Stimulated activated CD8-positive, alpha-beta memory T cell treated with anti-CD3 and anti-CD28 coated beads, Interleukin-4, amount 100 ng/mL, for 1 hour (primary cell): ENCODE measurements at places on chromosomes 1 and 21.

GRCh38 chr1:99137554-99138206 is 126.6 kb upstream of the PLPPR4 start:
- no peak for DNase-seq

- no peak for DNase-seq
Measured at GRCh38 chr1:145936247-145936646, 9.0 kb upstream of the RBM8A start.

DNA sequence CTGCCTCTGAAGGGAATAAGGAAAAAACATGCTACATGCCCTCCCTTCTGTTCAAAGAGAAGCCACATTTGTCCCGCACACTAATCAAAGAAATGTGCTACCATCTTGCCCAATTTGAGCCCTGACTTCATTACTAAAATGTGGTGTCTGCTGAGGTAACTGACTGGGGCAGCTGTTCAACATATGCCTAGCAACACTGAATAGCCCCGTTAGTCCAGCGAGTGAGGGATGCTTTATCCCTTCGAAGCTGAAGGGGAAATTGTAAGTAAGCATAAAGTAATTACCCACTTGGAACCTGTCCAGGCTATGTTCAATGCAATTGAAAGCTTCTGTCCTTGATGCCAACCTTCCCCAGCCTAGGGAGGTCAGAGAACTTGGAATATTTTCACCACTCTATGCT is 310.6 kb downstream of the SEC16B start:
- DNase-seq = no peak

- DNase-seq = no peak
Measured at GRCh38 chr21:15301014-15301413, 236.2 kb upstream of the NRIP1 start.

DNA sequence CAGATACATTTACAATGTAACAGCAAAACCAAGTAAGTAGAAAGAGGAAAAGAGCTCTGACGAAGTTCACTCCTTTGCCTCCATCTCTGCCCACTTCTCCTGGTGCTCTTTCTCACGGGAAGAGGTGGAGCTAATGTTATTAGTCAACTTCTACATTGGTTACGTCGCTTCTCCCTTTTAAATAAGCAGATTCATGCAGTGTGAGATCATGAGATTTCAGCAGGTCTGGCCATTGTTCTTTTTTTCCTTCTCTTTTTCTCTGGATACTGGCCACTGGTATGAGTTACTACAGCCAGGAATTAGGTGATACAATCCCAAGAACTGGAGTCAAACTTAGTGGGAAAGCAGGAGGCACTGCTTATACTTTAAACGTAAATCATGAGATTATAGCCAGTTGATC is 207.1 kb downstream of the AKT3 start:
- no peak for DNase-seq

DNA sequence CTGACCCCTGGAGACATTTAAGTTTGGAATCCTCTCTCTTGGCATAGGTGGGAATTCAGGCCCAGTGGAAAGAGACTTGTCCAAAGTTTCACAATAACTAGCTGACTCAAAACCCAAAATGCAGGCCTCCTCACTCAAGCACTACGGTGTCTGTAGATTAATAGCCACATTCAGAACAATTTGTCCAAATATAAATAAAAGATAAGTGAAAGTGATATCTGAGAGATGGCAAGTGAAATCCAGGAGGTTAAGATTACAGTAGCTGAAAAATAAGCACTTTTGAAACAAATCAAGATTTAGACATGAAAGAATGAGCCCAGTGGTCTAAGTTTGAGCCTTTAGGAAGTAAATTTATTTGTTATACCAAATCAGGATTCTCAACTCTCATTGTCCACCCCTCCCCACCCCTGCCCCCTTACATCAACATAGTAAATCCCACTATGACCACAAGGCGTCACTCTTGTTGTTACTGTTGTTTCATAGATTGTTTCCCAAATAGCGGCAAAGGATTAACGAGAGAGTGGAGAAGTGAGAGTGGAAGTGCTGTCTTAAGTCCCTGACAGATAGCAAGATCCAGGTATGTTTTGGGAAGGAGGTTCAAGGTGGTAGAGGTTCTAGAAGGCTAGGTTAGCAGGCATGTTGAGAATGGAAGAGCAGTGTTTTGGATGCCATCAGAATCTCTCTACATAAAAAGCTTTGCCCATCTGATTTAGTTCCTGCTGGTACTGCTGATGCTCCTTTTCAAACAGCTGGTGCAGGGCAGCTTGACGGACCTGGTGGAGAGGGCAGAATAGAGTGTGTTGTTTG is 7.1 kb upstream of the TPM3 start:
- DNase-seq = peak; percentile 11

GRCh38 chr1:154784924-154785531 is 85.1 kb downstream of the KCNN3 start:
- no peak for DNase-seq

DNA sequence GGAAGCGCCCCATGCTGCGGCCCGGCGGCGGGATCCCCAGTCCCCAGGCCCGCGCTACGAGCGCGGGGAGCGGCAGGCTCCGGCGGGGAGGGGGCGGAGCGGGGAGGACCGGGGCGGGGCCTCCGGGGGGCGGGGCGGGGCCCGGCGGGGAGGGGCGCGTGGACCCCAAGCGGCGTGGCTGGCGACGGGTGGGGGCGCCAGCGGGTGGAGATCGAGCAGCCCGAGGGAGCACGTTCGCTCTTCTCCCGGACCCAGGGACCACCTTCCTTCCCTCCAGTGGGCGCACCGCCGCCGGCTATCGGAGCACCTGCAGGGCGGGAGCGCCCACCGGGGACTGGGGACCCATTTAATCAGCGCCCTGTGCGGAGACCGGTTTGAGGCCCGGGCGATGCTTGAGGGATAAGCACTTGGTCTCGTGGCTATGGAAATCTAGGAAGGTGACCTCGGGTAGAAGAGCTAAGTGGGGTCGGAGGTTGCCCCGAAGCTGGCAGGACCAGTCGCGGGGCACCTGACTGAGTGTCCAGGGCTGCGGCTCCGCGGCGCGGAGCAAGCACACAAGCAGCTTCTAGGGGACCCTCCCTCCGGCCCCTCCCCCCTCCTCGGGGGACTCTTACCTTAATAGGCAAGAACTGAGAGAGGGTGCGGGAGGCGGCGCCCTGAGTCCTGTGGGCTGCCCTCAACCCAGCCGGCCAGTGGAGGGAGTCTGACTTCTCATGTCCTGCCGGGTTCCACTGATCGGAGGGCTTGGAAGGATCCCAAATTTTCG is at the start of gene TSPAN2:
Gene TSPAN2, minus strand, starts transcription at position 84 of the 766 bp plus-strand sequence. Its CDS starts 71 bp downstream, at position 13.
- peak; percentile 41 for DNase-seq

- no peak for DNase-seq
Measured at GRCh38 chr21:45050345-45050796, 24.0 kb upstream of the ADARB1 start.

DNA sequence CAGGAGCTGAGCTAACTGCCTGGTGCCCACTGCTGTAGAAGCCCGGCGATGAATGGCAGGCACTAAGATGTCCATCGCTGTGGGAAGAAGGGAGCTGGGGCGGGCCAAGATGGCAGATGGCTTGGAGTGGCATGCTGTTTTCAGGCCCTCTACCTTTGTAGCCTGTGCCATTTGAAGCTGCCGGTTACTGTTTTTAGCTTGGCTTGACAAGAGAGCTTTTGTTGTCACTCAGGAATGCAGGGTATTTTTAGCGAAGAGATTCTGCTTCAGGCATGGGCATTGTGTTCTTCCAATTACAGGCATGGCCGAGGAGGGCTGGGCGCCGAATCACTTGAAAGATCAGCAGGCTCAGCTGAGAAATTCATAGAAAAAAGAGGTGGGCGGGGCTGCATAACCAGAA is 348.7 kb downstream of the RPS6KC1 start:
- DNase-seq = no peak

- no peak for DNase-seq
Measured at GRCh38 chr1:28129150-28129549, 40.7 kb upstream of the EYA3 start.

DNA sequence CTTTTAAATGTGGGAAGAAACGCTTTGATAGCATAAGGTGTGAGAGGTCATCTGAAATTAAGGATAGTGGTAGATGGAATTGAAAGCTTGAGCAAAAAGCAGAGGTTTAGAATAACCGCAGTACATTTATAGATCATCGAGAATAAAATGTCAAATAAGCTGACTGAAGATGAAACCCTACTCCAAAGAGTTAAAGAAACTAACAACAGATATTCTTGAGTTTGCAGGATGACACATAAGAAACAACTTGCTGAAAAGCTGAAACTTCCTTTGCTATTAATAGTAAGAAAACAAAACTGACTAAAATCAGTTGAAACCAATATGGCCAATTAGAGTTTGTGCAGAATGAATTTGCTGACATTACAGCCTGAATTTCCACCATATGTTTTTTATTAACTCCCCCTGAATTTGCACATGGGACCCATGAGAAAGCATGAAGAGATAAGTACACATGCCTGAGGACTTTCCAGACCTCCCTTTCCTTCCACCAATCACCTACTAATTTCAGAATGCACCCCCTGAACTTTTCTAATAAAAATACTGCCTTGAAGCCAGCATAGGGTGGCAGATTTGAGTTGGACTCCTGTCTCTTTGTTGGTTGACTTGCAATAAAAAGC is 1.7 kb upstream of the C1orf185 start:
- no peak for DNase-seq

GRCh38 chr1:43557744-43558245 is 27.1 kb downstream of the PTPRF start:
- no peak for DNase-seq

DNA sequence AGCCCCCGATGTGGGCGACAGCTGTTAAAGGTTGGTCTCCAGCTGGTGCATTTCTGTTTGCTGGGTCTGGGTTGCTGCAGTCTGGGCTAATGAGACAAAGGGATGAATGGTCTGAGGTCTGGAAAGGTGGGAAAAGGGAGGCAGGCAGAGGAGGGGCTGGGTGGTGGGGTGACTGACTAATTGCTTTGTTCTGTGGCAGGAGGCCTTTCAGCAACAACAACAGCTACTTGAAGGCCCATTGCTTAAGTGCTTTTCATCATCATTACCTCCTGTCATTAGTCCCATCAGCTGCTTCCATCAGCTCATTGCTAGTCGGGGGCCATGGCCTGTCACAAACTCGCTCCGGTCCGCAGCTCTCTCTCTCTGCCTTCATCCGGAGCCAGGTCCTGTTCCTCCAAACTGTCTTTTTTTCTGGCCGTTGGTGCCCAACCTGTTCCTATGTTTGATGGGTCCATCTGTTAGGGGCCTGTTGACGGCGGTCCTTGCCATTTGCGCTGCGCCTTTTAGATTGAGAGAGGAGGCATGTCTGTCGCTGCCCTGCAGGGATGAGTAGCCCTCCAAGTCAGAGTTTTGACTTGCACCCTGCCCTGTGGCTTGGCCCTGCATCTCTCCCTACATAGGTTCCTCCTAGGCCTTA is 105.6 kb upstream of the PLXNA2 start:
- DNase-seq = no peak

- DNase-seq = no peak
Measured at GRCh38 chr1:204782118-204782700, 88.5 kb upstream of the NFASC start.

DNA sequence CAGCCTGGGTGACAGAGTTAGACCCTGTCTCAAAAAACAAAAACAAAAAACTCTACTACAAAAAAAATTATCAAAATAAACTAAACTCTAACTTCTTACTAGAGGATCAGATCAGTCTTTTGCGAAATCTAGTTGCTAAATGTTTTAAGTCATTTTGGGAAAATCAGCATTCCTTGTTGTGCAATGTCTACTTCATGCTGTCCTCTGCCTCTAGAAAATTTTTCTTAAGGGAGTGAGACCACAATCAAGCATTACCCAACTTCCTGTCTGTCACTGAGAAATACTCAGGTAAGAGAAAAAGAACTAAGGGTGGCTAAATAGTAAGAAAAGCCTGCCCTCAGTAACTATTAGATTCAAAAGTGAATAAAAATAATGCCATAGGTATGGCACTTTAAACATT is 67.2 kb upstream of the FOXD3 start:
- DNase-seq = no peak

DNA sequence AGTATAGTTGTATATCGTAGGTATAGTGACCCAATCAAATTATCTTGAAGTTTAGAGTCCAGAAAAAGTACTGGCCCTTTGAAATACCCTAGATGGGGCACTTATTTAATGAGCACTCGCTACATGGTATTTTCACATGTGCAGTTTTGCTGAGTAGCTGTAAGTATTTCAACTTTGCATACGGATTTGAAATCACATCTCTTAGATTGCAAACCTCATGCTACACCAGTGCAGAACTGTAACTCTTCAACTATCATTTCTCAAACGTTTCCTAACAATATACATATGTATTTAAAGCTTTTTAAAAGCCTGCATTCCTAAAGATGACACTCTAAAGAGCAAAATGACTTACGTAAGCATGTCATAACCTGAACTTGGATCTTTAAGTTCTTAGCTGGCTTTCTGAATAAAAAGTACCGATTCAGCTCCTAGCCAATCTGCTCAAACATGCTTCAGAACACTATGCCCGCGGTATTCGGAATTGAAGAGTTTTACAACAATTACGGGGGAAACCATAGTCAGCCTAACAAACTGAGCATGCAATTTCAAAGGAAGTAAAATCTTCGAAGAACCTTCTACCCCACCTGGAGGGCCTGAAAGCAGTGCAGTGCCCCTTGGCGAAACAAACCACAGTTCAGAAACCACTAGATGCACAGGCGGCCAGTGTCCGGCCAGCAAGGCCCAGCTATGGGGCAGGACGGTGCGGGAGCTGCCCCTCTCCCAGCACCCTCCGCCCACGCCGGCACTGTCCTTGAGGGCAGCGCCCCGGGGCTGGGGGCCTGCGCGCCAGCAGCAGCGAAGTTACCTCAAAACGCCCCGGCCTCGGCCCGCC is 863 bp downstream of the FH start:
- no peak for DNase-seq

DNA sequence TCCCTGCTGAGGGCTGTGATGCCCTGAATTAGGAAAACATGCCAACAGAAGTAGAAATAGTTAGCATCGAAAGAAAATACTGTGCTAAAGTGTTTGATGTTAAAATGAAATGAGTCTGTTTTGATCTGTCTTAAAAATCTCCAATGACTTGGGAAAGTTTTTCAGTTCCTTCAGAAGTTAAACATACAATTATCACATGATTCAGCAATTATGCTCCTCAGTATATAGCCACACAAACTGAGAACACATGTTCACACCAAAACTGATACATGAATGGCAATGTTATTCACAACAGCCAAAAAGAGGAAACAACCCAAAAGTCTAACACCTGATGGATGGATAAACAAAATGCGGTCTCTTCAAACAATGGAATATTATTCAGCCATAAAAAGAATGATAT is 130.6 kb downstream of the PTPN14 start:
- DNase-seq = no peak

- no peak for DNase-seq
Measured at GRCh38 chr1:183840140-183840539, 35.2 kb downstream of the RGL1 start.

GRCh38 chr1:230717251-230717650 is 3.3 kb upstream of the AGT start:
- no peak for DNase-seq

DNA sequence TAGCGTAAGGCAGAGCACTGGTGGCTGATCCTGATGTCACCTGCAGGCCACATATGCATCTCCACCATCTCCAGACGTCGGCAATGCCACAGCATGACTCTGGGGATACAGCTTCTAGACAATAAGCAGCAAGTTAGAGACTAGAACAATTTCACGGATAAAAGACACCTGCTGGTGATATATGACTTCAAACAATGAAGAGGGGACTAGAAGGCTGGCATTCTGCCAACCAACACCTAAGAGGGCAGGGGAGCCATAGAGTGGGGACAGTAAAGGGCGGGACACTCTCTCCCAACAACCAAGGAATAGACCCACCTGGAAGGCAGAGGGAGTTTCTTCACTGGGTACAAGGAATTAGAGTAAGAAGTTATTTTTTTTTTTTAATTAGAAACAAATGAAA is 126.7 kb downstream of the SIM2 start:
- no peak for DNase-seq

GRCh38 chr1:39657923-39658485 is 13.9 kb downstream of the NT5C1A start:
- peak; percentile 17 for DNase-seq

- no peak for DNase-seq
Measured at GRCh38 chr1:182615468-182616129, 11.4 kb upstream of the RGS16 start.
